ENCODE measurements at places on chromosomes 1 and 21. TPM values are rescaled to one million over a fixed set of nuclear protein-coding genes. Genes with fewer than 3 reads are reported as not detected.

The BCAN gene
- 0.29 TPM for polyA plus RNA-seq

The PDC gene
- polyA plus RNA-seq: not detected

The RGS4 gene
- polyA plus RNA-seq: 13.5 TPM

The CD52 gene
- 5.3 TPM for polyA plus RNA-seq

The CROCC gene
- 27.8 TPM for polyA plus RNA-seq

The LCE1A gene
- polyA plus RNA-seq: not detected

The OR2T2 gene
- polyA plus RNA-seq: not detected

The SLAMF6 gene
- polyA plus RNA-seq: 0.06 TPM

The RIMS3 gene
- polyA plus RNA-seq: 2.0 TPM

The CAMSAP2 gene
- polyA plus RNA-seq: 42.7 TPM

The HAO2 gene
- 118 TPM for polyA plus RNA-seq

The IVNS1ABP gene
- polyA plus RNA-seq: 305 TPM

The VWA5B1 gene
- polyA plus RNA-seq: 0.69 TPM

The ADORA1 gene
- 5.2 TPM for polyA plus RNA-seq

The SLC9A1 gene
- polyA plus RNA-seq: 20.0 TPM

The SLC25A34 gene
- 1.4 TPM for polyA plus RNA-seq

The C1orf141 gene
- 0.23 TPM for polyA plus RNA-seq

The MROH9 gene
- not detected for polyA plus RNA-seq

The ST6GALNAC5 gene
- 4.0 TPM for polyA plus RNA-seq

The DLGAP3 gene
- polyA plus RNA-seq: 1.6 TPM

The CLCA2 gene
- 0.03 TPM for polyA plus RNA-seq

The SMG5 gene
- polyA plus RNA-seq: 58.3 TPM

The OTUD7B gene
- polyA plus RNA-seq: 18.6 TPM

All from right renal cortex interstitium (tissue), 3 donors.